ENCODE measurements at places on chromosomes 7 and 10. TPM values are rescaled to one million over a fixed set of nuclear protein-coding genes. Genes with fewer than 3 reads are reported as not detected.

Gene C10orf95
- total RNA-seq, result not detected

Gene C10orf53
- total RNA-seq, result not detected

Gene HTRA1
- 102 TPM for total RNA-seq

Gene CPA5
- 0.31 TPM for total RNA-seq

Gene CRYGN
- total RNA-seq, result not detected

Gene CCZ1
- total RNA-seq, result 49.7 TPM

Gene SPDYE16
- 0.72 TPM for total RNA-seq

Gene SPAM1
- total RNA-seq, result not detected

Gene KCNH2
- total RNA-seq, result 16.5 TPM

Gene ELMO1
- total RNA-seq, result 59.9 TPM

Gene ZNF804B
- not detected for total RNA-seq

Gene NYAP1
- 2.3 TPM for total RNA-seq

Gene HECW1
- 0.51 TPM for total RNA-seq

Gene TMEM178B
- total RNA-seq, result 2.5 TPM

Gene NKX2-3
- total RNA-seq, result 6.2 TPM

Gene LDB3
- 314 TPM for total RNA-seq

Gene EXOSC1
- total RNA-seq, result 22.5 TPM
